SHP77 treated with DMSO at 0.1 percent for 48 hours (cell line): ENCODE measurements at places on chromosomes 11 and 22.

DNA sequence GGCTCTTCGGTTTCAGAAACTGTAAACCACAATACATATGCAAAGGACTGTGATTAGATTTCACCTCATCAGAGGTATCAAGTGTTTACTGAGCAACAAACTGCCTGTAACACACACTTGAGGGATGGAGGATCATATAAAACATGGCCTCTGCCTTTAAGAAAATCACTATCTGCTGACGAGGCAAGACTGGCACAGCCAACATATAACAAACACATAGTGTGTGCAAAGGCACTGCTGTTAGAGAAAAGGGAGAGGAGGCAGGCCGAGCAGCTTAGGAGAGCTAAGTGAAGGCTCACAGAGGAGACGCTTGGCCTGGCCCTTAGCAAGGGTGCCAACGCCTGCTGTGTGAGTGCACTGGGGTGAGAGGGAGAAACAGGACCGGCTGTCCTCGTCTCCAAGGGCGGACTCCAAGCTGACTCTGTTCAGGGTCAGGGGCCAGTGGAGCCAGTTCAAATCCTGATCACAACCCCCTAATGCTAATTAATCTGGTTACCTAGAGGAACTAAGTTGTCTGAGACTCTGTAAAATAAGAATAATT lies 48.2 kb downstream of the LRFN4 start:
- DNase-seq, result no peak

- DNase-seq, result no peak
Measured at GRCh38 chr11:77472991-77473800, 698 bp downstream of the PAK1 start.

DNA sequence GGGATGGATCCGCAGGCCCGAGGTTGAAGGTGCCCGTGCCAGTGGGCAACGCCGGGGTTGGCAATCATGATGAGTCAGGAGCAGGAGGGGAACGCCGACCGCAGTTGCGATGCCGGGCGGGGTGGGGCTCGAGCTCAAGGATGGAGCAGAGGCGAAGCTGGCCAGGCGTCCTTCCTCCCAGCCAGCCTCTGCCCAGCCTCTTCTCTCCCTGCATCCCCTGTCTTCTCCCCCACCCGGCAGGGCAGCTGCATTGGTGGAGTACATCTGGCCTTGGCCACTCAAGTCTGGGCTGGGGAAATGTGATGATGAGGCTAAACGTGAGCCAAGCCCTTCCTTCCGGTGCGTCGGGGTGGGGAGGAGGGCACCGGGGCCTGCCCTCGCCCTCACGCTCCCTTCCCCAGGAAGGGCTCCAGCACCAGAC lies 3.9 kb downstream of the IFITM10 start:
- no peak for DNase-seq

GRCh38 chr11:76175783-76176182 lies 30.5 kb downstream of the WNT11 start:
- DNase-seq, result no peak

DNA sequence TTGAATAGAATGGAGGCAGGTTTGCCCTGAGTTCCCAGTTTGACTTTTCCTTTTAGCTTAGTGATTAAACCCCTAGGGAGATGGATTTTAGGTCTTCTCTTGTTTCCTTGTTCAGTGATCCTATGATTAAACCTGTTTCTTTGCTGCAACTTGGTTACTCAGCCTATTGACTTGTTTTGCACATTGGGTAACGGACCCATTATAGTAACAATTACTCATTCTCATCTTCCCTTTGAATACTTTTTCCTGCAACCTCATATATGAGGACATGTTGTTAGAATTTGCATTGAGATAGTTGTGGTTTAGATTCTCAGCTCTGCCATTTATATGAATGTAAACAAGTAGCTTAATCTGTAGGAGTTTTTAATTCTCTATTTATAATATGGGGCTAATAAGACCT lies 489.2 kb upstream of the CNTN5 start:
- DNase-seq, result no peak

DNA sequence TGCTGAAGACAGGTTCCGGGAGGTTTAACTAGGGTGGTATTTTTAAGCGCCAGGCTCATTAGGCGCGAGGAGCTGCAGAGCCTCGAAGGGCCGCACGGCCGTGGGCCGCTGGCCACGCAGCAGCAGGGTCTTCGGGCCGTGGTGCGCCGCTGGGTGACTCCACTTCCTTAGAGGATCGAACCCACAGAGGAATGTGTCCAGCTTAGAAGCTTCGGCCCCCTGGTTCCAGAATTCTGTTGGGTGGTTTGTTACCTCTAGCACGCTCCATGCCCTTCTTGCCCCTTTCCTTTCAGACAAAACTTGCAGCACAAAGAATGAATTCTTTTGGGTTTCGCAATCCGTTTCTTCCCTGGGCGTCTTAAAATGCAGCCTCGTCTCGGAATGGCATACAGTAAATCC lies 773 bp upstream of the PATL1 start:
- no peak for DNase-seq
